ENCODE measurements at places on chromosomes 12 and 14.

GRCh38 chr12:118337194-118337838 is 35.4 kb downstream of the TAOK3 start:
- DNase-seq, result peak; percentile 73

GRCh38 chr12:44848703-44849085 is 27.4 kb downstream of the NELL2 start:
- no peak for DNase-seq

DNA sequence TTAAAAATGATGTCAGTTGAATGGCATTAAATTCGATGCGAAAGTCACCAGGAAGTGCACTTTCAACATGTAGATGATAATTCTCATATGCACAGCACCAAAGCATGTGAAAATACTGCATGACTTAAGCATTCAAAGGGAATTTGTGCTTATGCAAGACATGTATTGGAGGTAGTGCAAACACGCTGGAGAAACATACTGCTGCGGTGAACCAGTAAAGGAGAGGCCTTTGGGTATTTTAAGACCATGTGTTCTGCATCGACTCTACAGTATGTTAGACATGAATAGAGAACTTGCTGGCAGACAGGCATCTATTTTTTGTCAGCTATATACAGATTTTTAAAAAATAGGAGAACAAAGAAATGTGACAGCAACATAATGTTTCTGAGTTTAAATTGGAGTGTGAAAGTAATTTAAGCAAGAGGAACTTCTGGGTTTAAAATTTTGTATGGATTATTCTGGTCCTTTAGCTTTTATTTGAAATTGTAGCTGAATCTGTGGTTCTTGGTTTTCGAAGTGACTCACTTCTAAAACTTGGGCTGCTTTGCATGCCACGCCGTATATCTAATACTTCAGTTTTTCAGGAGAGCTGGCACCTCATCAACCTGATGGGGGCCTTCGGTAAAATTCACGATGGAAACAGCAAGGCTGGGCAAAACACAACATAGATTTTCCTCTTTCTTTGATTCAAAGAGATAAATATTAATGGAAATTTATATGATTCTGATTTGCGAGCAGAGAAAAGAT is 408.7 kb downstream of the APAF1 start:
- no peak for DNase-seq

- no peak for DNase-seq
Observed at GRCh38 chr12:80830533-80831088, 107.1 kb downstream of the LIN7A start.

GRCh38 chr12:7650091-7650490 is 15.6 kb downstream of the APOBEC1 start:
- no peak for DNase-seq

GRCh38 chr12:41034686-41035085 is 153.4 kb upstream of the PDZRN4 start:
- DNase-seq, result no peak

GRCh38 chr12:188910-189621 is 24.9 kb downstream of the SLC6A12 start:
- DNase-seq, result peak; percentile 64

DNA sequence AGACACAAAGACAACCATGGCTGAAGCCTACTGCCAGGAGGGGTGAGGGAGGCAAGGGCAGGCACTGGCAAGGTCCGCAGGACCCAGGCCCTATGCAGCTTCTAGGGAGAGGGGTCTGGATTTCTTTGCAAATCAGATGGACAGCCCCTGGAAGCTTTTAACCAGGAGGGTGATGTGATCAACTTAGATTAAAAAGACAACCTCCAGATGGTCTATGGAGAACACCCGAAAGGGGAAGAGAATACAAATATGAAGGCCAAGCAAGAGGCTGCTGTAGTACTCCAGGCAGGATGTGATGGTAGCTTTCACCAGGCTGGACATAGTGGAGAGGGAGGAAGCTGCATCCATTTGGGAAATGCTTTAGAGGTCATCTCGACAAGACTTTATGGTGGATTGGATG is 83.3 kb upstream of the TSPAN11 start:
- no peak for DNase-seq

DNA sequence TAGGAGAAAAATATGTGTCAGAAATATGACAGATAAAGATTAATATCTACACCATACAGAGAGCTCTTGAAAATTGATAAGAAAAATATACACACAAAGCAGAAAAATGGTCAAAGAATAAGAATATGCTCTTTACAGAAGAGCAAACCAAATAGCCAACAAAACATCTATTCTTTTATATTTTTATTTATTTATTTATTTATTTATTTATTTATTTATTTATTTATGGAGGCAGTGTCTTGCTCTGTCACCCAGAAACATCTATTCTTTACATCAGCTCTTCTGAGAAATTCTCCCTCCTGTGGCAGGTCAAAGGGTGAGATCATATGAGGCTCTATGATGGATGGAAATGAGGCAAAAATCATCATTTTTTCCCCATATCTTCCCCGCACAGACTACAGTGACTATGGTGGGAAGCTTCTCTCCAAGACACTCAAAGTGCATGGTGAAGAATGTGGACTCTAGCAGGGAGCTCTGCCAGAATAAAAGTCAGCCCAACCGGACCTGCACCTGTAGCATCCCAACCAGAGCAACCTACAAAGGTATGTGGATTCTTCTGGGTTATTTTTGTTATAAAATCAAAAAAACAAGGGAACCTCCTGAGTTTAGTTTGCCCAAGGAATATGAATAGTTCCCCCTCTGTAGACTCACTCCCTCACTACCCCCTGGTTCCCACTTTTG is 71.4 kb downstream of the PLXNC1 start:
- no peak for DNase-seq

GRCh38 chr14:95573313-95573712 is 38.5 kb downstream of the GLRX5 start:
- no peak for DNase-seq

GRCh38 chr12:48818831-48819590 is 715 bp downstream of the CACNB3 start:
- DNase-seq, result peak; percentile 28

DNA sequence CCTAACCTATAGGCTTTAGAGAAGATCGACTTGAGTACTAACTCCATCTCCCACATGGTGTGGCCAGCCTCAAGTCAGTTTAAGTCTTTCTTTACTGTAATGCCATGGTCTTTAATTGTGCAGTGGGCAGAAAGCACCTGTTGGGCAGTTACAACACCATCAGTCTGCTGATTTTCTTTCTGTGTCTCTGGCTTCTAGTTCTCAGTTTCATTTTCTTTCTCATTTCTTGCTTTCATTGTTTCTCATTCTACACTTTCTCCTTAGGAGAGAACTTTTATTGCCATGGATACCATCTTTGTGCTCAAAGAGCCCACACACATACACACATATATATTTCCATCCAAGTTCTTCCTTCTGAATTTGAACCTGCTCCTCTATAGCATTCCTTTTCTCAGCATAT is 96.1 kb upstream of the SLC16A7 start:
- no peak for DNase-seq

- DNase-seq, result no peak
Observed at GRCh38 chr14:98725191-98725590, 546.8 kb downstream of the BCL11B start.

DNA sequence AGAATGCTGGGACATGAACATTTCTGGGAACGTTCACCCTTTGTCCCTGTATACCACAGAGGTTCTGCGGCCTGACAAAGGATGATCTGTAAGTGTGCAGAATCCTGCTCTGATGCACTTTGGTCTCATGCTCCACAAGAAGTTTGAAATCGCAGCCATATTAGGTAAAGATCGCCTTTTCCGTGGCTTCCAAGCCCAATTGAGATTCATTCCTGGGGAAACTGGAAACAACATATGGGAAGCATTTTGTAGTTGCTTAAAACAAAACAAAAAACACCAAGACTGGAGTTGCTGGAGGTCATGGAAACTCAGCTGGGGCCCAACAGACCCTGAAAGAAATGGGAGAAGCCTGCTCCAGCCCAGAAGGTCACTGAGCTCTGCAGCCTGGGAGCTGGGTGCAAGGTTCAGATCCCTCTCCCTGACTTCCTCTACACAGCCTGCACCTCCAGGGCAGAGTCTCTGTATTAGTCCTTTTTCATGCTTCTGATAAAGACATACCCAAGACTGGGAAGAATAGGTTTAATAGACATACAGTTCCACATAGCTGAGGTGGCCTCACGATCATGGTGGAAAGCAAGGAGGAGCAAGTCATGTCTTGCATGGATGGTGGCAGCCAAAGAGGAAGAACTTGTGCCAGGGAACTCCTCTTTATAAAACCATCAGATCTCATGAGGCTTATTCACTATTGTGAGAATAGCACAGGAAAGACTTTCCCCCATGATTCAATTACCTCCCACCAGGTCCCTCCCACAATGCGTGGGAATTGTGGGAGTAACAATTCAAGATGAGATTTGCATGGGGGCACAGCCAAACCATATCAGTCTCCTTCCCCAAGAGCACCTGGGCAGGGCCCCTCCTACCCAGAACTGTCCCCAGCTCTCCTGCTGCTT is 60.8 kb upstream of the CHGA start:
- DNase-seq, result no peak

DNA sequence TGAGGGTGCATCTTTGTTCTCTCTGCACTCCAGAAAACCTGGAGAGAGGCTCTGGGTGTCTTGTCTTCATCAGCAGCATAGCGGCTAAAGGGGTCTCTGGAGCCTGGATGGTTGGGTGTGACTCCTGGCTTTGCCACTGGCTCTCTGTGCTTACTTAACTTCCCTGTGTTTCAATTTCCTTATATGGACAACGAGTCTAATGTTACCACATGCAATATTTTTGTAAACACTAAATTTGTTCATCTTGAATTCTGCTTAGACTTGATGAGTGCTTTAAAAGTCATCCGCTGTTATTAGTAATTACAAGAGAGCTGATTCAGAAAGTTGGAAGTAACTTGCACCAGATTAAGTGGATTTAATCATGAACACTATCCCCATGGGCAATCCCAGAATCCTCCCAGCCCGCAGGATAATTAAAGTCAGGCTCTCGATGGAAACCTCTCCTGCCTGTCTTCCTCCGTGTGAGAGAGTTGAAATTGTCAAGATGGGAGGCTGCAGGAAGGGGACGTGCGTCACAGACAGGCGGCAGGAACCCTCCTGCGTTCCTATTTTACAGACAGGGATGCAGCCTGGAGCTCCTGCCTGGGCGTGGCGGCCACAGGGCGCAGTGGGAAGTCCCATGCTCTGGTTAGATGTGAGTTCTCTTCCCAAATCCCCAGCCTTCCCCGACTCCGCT is 201.2 kb downstream of the TTC8 start:
- DNase-seq, result peak; percentile 23

Measured in EL (cell line).